ENCODE measurements at places on chromosomes 2 and 18.

- DNase-seq: no peak
These were observed 68.5 kb downstream of the TMEM18 start for GRCh38 chr2:608711-609110.

- DNase-seq: no peak
These were observed 636.4 kb downstream of the PLCL1 start for GRCh38 chr2:198440833-198441232.

DNA sequence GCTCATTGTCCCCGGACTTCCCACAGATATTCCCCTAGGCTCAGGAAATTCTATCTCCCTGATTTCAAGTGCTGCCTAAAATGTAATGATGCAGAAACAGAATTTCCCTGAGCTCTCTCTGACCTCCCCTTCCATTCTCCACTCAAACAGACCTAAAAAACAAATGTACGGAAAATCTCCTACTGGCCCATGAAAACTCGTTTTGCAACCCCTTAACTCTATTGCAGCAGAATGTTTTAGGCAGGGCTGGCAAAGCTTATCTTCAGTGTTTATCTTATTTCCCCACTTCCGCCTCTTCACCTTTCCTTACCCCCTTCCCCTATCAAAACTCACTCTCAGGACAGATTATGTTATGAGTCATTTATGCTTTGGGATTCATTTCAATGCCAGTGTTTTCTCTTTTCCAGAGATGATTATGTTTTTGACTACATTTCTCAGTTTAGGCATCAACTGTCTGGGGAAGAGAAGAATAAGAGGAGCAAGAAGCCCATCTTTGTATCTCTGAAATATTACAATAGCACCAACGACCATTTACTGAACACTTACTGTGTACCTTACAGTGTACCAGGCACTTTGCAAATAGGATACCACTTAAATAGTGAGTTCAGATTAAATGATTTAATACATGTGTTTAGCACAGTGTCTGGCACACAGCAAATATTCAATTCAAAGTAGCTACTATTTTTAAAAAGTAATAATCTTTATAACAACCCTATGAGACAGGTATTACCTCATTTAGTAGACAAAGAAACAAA lies 53.9 kb upstream of the STPG4 start:
- no peak for DNase-seq

- DNase-seq: no peak
These were observed 67.1 kb upstream of the MAP4K4 start for GRCh38 chr2:101630224-101630949.

Measured in stimulated activated CD4-positive, alpha-beta T cell treated with anti-CD3 and anti-CD28 coated beads, Interleukin-2, amount 100 ng/mL, for 48 hours (primary cell).